NB4 (cell line): ENCODE measurements at places on chromosomes 6 and 20.

- DNase-seq = no peak
Measured at GRCh38 chr6:2911171-2911570, 8.1 kb upstream of the SERPINB9 start.

GRCh38 chr6:15990179-15990578 is 138.7 kb upstream of the MYLIP start:
- no peak for DNase-seq

GRCh38 chr6:15596186-15596896 is 66.5 kb downstream of the DTNBP1 start:
- DNase-seq = peak; percentile 59

GRCh38 chr6:17219098-17219497 is 62.1 kb upstream of the RBM24 start:
- no peak for DNase-seq

GRCh38 chr6:16712255-16712930 is 48.9 kb downstream of the ATXN1 start:
- peak; percentile 65 for DNase-seq
